ENCODE measurements at places on chromosomes 4 and X.

DNA sequence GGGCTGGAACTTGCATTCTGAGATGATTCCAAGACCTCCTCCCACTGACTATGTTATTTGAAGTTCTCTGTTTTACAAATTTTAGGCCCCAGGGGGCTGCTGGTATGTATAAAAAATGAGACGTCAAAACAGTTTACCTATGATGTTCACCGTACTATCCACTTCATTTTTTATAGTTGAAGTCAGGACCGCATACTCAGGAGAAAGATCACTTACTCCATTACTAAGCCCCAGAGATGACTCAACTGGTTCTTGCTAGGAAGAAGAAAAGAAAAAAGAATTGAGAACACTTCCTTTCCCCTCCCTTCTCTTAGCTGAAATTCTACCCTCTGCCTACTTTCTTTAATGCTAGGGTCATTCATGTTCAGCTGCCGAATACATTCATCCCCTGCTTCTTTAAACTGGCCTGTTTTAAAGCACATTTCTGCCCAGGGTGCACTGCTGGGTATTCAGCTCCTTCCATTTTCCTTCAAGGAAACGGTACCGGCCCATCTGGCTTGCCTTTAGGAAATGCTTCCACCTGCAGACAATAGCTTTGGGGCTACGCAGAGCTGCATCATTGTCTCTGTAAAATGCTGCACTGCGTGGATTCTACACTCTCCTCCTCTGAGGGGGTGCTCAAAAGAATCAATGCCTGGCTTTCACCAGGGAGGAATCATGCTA lies 66.2 kb downstream of the IRF2 start:
- peak; percentile 62 for DNase-seq

- DNase-seq: peak; percentile 24
Measured at GRCh38 chrX:77668391-77669237, 117.4 kb downstream of the ATRX start.

GRCh38 chr4:107951551-107951950 lies 20.2 kb downstream of the CYP2U1 start:
- peak; percentile 92 for DNase-seq

DNA sequence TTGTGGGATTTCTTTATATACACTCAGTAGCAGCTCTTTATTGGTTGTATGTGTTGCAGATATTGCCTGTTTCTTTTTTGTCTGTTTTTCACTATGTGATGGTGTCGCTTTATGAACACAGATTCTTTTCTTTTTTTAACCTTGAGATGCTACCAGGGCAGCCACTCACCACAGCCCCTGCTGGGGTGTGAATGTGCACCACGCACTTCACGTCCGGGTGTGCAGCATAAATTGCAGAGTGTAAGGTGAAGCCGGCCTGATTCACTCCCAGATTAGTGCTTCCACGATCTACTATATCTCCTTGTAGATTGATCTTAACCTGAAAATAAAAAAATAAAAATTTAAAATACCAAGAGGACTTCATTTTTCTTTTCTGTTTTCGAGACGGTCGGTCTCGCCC lies 71.4 kb downstream of the FAM193A start:
- DNase-seq: no peak

GRCh38 chrX:130704053-130705038 lies 198.7 kb downstream of the ENOX2 start:
- no peak for DNase-seq

DNA sequence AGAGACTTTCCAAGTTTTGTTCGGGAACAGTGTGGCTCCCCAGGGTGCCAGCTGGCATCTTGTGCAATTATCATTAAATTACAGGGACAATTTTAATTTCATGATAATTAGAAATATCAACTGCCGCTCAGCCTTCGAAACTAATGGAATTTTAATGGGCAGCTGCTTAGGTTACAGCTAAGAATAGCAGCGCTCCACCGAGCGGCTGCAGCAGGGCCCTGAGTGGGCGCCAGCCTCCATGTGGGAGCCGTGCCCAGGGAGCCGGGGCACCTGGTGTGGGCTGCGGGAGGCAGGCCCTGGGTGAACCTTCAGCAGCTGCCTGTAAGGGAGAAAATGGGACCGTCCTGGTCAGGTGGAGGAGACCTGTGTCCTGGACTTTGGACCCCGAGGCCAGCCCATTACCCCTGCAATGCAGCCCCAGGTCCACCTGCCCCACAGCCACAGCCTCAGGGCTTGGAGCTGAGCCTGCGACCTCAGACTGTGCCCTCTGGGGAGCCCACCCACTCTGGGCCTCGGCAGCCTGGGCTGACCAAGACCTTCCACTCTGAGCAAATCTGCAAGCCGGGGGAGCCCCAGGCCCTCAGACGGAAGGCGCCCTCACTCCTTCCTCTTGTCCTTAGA lies 21.1 kb downstream of the MSANTD1 start:
- DNase-seq: no peak

GRCh38 chr4:124409044-124409443 lies 303.5 kb downstream of the ANKRD50 start:
- DNase-seq: no peak

DNA sequence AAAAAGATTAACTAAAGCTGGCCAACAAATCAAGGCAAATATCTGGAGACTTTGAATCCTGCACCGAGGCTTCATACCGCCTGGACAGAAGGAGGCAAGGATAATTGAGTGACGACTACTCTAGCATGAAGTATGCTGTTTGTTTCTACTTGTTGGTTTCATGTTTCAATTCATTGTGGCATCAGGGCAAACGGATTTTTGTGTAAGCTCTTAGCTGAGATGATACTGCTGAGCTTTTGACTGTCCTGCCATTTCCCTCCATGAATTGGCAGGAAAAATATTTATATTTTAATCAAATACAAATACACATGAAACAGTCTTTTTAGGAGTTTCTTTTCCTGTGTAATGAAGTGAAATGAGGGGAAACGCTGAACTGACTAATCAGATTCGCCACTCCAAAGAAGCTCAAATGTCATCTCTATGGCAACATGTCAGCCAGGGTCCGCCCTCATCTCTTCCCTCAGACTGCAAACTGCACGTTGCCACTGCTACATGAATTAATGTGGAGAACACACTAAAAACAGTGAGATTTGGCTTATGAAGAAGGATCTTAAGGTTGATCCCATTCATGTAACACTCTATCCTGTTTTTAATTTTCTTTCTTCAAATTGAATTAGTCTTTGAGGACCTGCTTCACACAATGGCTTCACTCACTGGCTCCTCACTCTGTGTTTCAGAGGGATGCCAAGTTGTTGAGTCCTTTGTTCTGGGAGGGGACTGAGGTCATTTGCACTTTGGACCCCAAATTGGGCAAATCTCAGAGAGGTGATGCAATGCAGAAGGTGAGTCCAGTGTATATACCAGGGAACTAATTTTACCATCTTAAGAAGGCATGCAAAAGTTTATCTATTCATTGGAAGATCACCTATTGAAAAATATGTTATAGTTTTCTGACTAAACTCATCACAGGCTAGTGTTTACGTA lies 149.6 kb upstream of the MID1 start:
- DNase-seq: no peak

- peak; percentile 78 for DNase-seq
Measured at GRCh38 chr4:105644257-105644656, 64.2 kb downstream of the INTS12 start.

GRCh38 chrX:80423744-80424143 lies 3.5 kb downstream of the TENT5D start:
- DNase-seq: no peak

GRCh38 chr4:99651016-99651769 lies 6.4 kb downstream of the C4orf54 start:
- DNase-seq: no peak

- DNase-seq: no peak
Measured at GRCh38 chrX:67651437-67652142, 107.8 kb downstream of the AR start.

- no peak for DNase-seq
Measured at GRCh38 chr4:1403177-1403583, 3.1 kb downstream of the NKX1-1 start.

GRCh38 chrX:138754861-138755260 lies 43.3 kb upstream of the FGF13 start:
- peak; percentile 20 for DNase-seq

DNA sequence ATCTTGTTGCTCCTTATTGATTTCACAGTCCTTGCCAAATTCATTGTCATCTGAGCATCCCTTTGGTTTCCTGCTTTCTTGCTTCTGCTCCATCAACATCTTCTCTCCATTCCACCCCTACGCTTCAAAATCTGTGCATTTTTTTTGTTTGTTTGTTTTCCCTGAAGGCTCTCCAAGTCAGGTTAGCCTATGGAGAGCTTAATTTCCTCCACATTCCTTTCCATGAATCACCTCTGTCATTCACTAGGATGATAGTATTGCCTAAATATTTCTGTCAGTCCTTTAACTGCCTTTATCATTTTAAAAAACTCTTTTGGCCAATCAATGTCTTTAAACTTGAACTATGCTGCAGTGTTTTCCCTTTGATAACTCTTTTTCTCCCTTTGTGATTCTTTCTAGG lies 67.7 kb downstream of the PPARGC1A start:
- DNase-seq: no peak

DNA sequence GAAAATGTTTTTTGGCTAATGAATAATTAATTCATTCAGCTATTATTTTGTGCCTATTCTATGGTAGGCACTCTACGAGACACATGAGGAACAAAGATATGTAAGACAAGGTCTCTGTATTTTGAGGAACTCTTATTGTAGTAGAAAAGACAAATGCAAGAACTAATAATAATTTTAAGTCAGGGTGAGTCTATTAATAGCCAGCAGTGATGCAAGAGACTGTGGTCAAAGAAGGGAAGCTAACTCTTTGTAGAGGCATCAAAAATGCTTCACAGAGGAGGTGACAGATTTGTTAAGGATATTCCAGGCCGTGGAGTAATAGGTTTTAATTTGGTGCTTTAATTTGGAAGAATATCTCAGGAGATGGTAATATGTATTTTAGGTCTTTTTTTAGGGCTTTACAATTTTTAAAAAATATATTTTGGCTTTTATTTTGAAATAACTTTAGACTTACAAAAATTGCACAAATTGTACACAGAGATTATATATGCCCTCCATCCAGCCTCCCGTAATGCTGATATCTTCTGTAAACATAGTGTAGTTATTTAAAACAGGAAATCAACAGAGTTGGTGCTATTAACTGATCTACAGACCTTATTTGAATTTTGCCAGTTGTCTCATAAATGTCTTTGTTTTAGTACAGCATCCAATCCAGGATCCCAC lies 48.1 kb downstream of the DCLK2 start:
- no peak for DNase-seq

- DNase-seq: no peak
Measured at GRCh38 chrX:21457718-21458117, 83.5 kb downstream of the CNKSR2 start.

GRCh38 chr4:57116245-57116644 lies 6.1 kb upstream of the IGFBP7 start:
- no peak for DNase-seq

GRCh38 chr4:85368932-85369331 lies 106.0 kb upstream of the ARHGAP24 start:
- no peak for DNase-seq

DNA sequence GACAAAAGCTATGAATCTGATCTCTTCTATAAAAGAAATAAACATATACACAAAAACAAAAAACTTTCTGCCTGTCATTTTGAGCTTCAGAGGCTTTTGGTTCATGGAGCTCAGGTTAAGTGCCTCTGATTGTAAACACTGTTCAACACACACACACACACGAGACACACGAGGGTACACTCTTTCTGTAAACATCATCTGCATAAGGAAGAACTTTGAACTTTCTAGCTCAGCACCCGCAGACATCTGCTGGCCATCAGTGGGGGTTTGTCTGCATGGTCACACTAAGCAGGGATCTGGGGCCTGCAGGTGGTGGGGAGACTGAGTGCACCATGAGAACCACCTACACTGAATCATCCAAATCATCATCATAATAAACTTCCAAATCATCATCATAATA lies 54.9 kb downstream of the STX18 start:
- no peak for DNase-seq

DNA sequence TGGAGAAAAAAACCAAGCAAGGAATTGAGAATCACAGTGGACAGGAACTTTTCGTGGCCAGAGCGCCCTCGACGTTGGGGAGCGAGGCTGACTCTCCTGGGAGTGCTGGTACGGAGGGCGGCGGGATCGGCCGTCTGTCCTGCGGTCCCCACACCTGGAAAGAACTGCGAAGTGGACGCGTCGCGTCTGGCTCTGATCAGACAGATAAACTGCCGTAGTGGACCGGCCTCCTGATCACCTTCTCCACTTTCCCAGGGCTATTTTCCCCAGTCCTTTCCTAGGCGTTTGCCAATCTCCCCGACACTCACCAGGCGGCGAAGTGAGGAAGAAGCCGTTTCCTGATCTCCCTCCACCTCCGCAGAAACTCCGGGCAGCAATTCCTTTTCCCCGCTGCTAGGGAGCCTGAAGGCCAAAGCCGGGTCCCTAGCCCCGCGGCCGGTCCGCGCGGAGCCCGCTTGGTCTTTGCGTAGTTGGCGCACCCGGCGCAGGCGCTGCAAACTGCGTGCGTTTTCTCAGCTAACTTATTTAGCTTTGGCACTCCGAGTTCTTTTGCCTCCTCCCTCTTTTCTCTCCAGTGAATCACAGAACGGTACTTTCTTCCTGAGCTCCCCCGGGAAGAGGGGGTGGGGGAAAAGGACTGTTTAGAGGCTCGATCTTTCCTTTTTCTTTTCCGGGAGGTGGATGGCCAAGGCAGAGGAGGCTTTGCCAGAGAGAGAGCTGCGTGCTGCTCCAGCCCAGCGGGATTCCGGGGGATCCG lies at the start of gene ARSJ:
ARSJ (minus strand) TSS at position 500 of the 757 bp plus-strand sequence. CDS start 813 bp downstream, outside the sequence.
- peak; percentile 63 for DNase-seq

DNA sequence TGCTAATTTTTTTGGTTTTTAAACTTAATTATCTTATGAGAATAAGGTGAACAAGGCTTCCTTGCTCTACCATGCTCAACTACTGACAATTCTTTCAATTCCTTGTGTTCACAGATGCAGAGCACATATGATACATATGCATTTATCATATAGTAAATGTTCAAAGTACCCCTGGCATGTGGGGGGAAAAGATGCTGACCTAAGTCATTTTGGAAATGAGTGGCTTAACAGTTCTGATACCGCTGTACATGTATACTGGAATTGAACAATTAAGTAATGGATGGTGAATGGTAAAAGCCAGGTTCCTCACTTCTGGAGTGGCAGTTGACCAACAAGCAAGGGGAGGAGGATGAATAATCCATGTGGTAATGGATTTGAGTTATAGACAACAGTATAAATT lies 149.6 kb downstream of the NAF1 start:
- no peak for DNase-seq

Measured in foreskin keratinocyte (primary cell).